ENCODE measurements at places on chromosomes 13 and 19.

DNA sequence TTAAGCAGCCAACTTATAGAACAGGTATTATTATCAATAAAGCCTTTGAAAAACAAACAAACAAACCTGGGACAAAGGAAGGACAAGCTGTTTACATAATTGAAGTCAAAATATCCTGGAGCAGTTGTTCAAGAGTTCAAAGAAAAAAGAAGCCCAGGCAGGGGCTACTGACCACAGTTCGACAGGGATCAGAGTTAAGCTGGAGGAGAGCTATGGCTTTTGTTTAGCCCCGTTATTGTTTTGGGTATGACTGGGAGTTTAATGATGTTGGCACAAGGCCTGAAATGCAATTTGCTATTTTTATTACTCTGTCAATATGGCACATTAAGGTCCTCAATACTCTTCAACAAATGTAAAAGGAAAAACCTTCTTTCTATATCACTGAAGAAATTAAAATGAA, 624.4 kb upstream of the KLHL1 start:
- DNase-seq: no peak

DNA sequence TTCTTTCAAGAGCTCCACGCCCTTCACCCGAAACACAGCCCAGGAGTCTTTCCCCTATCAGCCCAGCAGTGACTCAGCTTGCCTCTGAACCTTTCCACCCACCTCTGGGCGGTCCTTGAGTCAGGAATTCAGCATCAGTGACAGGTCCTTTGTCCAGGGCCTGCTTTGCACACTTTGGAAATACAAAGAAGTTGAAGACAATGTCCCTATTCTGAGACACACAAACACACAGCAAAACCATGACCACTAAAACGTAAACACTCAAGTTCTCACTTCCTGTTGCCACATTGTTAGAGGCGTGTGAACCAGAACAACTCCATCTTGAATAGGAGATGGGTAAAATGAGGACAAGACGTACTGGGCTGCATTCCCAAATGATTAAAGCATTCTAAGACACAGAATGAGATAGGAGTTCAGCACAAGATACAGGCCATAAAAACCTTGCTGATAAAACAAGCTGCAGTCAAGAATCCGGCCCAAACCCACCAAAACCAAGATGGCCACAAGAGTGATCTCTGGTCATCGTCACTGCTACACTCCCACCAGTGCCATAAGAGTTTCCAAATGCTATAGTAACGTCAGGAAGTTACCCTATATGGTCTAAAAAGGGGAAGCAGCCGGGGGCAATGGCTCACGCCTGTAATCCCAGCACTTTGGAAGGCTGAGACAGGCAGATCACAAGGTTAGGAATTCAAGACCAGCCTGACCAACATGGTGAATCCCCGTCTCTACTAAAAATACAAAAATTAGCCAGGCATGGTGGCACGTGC, 49.2 kb upstream of the ATP12A start:
- peak; percentile 23 for DNase-seq

DNA sequence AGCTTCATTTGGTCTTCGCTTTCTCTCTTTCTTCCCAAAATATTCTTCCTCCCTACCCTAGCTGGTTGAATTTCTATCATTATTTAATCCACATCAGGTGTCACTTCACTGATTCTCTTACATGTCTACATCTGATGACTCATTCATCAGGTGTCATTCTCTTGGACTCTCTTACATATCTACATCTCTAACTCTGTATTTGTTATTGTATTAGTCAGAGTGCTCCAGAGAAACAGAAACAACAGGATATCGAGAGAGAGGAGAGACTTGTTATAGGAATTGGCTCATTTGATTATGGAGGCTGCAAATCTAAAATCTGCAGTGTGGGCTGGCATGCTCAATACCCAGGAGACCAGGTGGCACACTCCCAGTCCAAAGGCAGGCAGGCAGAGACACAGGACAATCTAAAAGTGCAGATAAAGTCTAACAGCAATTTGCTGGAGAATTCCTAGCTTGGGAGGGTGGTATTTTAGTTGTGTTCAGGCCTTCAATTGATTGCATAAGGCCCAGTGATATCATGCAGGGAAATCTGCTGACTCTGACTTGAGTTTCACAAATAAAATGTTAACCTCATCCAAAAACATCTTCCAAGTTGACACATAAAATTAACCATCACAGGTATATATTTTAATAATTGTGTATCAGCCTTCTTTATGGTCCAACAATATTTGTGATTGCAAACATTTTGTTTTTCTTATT, 541.4 kb upstream of the SLITRK5 start:
- peak; percentile 89 for DNase-seq

- DNase-seq: no peak
These were observed 18.1 kb downstream of the RNASEH2B start for GRCh38 chr13:50927701-50928100.

- DNase-seq: no peak
These were observed 1140.4 kb downstream of the PCDH9 start for GRCh38 chr13:66089711-66090110.

- DNase-seq: no peak
These were observed 3.5 kb downstream of the MYO9B start for GRCh38 chr19:17078920-17079709.

DNA sequence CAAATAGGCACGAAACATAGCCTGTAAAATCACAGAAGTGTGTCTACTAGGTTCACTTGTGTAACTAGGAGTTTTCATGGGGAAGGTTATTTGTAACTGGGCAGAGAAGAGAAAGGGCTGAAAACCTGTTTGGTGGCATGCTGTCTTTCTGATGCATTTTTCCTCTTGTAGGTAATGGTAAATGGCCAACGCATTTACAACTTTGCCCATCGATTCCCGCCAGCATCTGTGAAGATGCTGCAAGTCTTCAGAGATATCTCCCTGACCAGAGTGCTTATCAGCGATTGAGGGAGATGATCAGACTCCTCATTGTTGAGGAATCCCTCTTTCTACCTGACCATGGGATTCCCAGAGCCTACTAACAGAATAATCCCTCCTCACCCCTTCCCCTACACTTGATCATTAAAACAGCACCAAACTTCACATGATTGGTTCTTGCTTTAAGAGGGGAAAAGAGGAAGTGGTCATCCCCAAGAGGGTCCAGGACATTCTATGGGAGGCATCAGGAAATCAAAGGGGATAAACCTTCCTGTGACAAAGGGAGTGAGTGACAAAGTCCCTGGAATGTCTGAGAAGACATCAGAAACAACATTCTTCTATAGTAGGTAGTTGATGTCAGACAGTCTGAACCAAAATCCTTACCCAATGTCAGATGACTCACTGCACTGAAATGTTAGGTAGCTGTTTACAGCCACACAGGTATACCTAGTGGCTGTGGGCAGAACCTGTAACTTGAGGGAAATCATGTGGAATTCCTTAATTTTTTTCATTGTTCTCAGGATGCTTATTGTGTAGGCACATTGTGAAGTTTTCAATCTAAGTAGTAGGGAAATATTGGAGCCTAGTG, 5.0 kb downstream of the LGALS14 start:
- peak; percentile 73 for DNase-seq
